ENCODE measurements at places on chromosomes 1 and 21.

DNA sequence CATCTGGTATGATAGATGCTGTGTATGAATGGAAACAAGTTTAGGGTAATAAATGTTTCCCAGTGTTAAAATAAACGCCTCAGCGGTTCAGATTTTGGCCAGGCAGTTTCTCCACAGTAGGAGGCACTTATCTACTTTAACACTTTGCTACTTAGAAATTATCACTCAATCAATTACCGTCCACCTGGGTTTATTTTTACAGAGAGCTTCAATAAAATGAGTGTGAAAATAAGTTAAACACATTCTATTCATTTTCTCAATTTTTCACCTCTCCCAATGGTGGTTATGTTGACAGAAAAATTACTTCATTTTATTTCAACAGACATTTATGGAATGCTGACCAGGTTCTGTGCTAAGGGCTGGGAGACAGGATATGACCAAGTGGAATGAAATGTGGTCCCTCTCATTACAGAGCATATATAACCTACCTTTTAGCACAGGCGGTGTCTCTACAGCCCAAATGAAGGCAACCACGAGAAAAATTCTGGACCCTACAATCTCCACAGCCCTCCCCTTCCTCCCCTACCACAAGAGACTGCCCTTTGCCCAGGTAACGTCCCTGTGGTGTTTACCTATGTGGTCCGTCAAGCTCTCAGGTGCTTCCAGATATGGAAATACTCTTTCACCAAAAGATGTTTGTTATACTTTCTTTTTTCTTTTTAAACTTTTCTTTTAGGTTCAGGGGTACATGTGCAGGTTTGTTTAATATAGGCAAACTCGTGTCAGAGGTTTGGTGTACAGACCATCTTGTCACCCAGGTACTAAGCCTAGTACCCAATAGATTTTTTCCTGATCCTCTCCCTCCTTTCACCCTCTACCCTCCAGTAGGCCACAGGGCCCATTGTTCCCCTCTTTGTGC is 105.5 kb downstream of the HLCS start:
- no peak for DNase-seq

DNA sequence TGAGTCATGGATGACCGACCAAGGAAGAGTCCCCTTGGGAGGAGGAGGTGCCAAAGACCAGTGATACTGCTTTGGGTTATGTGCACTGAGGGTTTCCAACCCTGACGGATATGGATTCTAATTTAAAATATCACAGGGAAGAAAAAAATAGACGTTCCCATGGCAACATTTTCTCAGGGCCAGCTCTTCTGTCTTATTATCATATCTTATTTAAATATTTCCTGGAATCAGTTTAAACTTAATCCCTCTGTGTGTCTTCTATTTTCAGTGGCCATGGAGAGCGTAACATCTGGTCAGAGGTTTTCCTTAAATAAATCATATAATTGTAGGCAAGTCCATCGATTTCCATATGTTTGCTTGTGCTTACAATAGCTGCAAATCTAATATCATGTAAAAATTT is 205.4 kb upstream of the FMN2 start:
- DNase-seq, result no peak

- peak; percentile 66 for DNase-seq
Observed at GRCh38 chr21:33976082-33977016, 60.7 kb upstream of the ATP5PO start.

DNA sequence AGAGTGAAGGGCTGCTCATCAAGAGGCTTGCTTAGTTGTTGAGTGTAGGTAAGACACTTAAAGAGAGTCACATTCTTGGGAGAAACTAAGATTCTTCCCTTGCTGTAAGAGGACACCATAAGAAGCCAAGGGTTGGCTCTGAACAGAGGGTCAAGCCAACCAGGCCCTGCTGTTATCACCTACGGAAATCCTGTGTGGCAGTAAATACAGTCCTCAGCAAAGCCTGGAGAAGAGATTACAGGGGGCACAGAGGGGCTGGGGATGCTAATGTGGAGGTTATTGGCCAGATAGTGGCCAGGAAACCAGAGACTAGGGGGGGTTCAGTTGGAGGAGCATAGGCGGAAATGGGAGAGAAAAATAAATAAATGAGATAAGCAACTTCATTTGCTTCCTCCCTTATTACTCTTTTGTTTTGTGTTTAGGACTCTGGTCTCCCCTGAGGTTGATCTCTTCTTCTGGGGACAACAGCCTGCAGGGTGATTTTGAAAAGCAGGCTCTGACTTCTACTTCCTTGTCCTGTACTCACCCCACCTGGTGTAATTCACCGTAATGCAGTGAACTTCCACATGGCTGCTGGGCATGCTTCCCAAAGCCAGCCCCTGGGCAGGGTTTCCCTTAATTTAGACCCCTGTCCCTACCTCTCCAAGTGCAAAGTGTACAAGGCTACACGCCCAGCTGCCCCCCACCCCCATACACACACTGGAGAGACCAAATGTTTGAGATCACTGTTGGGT is 40.9 kb downstream of the MTARC1 start:
- no peak for DNase-seq

DNA sequence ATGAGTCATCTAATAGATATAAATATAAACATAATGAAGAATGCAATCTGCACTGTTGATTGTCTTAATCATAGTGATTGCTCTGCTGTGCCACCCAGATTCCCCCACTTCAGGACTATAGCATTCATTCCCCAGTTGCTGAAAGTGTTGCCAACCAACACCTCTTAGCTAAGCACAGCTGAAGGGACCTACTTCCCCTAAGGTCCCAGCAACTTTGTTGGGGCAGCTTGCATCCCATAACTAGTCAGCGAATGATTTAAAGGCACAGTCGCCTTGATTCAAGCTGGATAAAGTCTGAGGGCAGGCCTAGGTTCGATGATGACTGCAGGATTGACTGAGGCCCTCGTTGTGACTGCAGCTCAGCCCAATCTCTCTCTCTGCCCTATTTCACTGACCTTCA is 14.3 kb upstream of the RGS1 start:
- no peak for DNase-seq

GRCh38 chr1:198597690-198598430 is 41.0 kb upstream of the PTPRC start:
- DNase-seq, result no peak

GRCh38 chr1:201709564-201710295 is 119.2 kb upstream of the IPO9 start:
- DNase-seq, result peak; percentile 54

DNA sequence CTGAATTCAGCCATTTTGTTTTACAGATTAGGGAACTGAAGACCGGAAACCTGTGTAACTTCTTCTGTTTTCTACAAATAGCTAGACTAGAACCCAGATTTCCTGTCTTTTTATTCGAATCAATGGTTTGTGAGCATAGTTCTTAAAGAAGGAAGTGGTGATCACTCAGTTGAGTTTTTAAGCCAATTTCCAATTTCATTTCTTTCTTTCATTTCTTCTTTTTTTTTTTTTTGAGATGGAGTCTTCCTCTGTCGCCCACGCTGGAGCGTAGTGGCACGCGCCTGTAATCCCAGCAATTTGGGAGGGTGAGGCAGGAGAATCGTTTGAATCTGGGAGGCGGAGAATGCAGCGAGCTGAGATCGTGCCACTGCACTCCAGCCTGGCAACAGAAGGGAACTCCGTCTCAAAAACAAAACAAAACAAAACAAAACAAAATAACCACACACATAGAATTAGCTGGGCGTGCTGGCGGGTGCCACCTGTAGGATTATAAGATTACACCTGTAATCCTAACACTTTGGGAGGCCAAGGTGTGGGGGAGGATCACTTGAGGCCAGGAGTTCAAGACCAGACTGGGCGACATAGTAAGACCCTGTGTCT is 3.0 kb upstream of the MDM4 start:
- DNase-seq, result peak; percentile 52

Measured in activated naive CD4-positive, alpha-beta T cell treated with Interleukin-2 at 50 U/mL for 16 hours (primary cell).